Suprapubic skin (tissue), 4 donors: ENCODE measurements at places on chromosomes 12 and 14.
A peak's percentile ranks its signal among the peaks of the same experiment; 100 is the strongest.

GRCh38 chr12:109900752-109901580, 892 bp downstream of the TCHP start:
- no peak for DNase-seq

DNA sequence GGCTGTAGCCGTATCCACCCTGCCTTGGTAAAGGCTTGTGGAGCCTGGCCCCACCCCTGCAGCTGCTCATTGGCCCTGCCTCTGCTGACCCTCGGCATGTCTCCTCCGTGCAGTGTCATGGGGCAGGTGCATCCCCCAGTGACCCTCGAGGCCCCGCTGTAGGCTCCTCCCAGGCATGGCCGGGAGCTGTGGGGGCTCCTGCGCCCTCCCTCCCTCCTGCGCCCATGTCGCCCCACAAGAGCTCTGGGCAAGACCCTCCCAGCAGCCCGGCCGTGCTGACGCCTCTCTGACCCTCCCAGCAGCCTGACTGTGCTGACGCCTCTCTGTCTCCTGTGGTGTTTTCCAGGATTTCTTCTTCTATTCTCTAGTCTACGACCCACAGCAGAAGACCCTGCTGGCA, 20.8 kb upstream of the CRIP2 start:
- DNase-seq, result no peak

DNA sequence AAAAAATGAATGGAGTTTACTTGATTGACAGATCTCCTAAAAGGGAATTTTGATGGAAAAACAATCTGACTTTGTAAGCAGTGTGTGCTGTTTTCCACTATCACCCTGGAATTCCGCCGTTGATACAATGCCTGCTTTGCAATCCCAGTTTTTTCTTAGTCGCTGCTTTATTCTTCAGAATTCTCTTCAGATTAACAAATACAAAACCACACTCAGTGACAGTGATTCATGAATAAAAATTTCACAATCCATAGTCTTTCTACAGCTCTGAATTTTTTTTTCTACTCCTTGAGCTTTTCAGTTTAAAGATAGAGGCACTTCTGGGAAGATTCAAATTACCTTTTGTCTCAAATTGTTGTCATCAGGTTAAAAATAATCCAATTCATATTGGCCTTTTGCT, 44.6 kb upstream of the KITLG start:
- DNase-seq, result no peak

DNA sequence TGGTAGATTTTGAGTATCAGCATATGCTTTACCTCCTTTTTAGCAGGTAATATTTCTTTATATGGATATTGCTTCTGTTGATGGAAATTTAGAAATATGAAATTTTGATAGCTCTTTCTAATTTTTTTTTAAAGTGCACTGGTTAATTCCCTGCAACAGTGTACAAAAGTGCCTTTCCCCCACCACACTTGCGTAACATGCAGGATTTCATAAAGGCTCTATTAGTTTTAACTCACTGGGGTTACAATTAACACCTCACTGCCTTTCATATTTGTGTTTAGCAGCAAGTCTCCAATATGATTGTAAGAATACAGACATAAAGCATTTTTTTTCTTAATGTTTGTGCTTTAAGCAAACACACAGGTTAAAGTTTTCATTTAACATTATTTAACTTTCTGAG, 25.6 kb downstream of the MNAT1 start:
- no peak for DNase-seq

DNA sequence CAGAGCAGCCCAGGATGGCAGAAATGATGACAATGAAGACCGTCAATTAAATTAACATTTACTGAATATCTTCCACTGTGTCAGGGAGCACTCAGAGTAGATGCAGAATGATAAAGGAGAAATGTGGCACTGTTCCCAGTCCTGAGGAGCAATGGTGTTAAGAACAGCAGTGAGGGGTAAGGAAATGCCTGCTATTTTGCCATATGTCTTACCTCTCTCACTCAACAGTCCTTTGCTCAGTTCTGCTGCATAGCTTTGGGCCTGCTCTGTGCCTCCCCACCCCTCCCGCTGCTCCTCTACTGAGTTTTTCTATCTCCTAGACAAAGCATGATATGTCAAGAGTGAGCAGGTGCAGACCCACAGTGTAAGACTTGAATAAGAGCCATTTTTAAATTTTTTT, 318.8 kb downstream of the NAV3 start:
- no peak for DNase-seq

DNA sequence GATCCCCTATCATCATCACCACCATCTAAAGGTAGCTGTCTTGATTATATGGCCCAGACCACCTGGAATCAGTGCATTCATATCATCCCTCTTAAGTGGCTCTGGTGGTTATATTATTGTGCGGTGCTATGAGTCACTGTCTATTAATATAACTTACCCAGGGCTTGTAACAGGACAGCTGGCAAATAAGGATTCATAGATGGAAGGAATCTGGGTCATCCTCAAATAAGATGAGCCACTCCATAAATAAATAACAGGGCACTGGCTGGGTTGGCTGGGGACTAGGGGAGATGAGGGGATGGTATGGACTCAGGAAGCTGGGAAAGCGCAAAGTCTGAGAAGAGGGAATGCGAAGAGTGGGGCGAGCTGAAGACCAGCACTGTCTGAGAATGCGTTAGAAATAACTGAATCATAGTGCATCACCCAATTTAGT, 216.1 kb downstream of the NUAK1 start:
- DNase-seq, result no peak

GRCh38 chr14:75198291-75198933, 22.0 kb upstream of the TMED10 start:
- DNase-seq, result no peak

GRCh38 chr14:105489542-105490266, 1.3 kb upstream of the TEDC1 start:
- peak; percentile 93 for DNase-seq

DNA sequence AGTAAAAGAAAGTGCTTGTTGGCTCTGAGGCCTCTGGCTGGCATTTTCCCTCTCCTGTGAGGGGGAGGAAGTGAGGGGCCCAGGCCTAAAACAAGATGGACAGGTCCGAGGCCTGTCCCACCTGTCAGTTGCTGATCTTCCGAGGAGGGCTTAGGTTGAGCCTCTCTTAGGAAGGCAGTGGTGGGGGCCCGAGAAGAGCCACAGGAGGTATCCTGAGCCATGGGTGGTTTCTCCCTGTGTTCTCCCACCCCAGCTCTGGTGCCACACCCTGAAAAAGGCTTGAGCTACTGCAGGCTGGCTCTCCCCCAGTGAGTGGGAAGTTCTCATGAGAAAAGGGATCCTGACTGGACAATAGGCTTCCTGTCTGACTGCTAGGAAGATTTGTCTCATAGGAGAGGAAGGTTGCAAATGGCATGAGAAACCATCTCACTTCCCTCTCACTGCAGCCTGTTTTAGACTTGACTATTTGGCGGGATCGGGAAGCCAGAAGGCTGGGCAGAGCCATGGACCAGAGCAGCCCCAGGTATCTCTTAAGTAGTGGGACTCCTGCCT, 72.1 kb upstream of the SRSF5 start:
- no peak for DNase-seq

- DNase-seq, result no peak
Measured at GRCh38 chr12:54879150-54879549, 24.8 kb downstream of the MUCL1 start.

DNA sequence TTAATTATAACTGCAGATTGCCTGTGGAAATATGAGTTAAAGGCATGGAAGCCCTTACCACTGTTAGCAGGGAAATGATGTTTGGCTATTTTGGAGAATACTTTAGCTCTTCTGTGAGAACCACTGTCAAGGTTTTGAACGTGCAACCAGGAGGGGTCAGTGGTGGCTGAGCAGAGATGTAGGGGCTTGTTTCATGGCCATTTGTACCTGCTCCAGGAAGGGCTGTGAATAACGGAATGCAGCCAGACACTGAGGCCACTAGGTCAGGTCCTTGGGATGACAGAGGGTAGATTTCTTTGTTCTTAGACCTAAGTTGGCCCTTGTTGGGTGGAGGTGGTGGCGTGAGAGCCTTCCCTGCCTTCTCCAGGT, 8.3 kb downstream of the TRAF3 start:
- no peak for DNase-seq

GRCh38 chr14:64196814-64197411, 97.3 kb downstream of the ESR2 start:
- no peak for DNase-seq

- DNase-seq, result no peak
Measured at GRCh38 chr12:127174881-127175280, 1092.1 kb upstream of the TMEM132C start.
